Kidney epithelial cell (primary cell): ENCODE measurements at places on chromosomes 2 and 18. TPM values are rescaled to one million over a fixed set of nuclear protein-coding genes. Genes with fewer than 3 reads are reported as not detected.

The POTEI gene
- not detected in 2 replicates for total RNA-seq

The LRP1B gene
- 0.34 and 0.38 TPM in 2 replicates for total RNA-seq

The VSNL1 gene
- 0.13 TPM in 1 of 2 replicates, not detected in the other for total RNA-seq

The RAMP1 gene
- 3.1 and 4.4 TPM in 2 replicates for total RNA-seq

The MAL gene
- 9.6 and 19.1 TPM in 2 replicates for total RNA-seq

The SCYGR4 gene
- total RNA-seq, result not detected in 2 replicates

The DSG1 gene
- total RNA-seq, result 0.17 TPM in 1 of 2 replicates, not detected in the other

The RAB6D gene
- 0.27 and 0.63 TPM in 2 replicates for total RNA-seq

The KCNG2 gene
- not detected in 2 replicates for total RNA-seq

The GYPC gene
- total RNA-seq, result 127 and 137 TPM in 2 replicates

The SERPINB10 gene
- not detected in 2 replicates for total RNA-seq

DNA sequence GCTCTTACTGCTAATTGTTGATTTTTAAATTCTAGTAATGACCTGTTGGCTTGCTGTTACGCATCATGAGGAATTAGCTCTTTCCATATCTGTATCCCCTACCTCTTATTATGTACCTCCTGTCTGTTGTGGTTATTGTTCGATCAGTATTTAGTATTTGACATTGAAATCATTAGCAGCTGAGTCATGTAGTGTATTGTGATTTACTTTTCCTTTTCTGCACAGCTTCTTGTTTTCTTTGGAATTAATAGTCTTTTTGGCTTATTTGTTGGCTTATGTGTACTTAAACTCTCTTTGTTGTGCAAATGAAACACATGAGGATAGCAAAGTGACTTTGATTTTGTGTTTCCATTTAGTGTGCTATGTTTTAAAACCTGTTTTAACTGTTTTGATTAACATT is 4.3 kb downstream of the EPB41L5 start:
- DNase-seq, result no peak

- no peak for DNase-seq
Observed at GRCh38 chr2:157172866-157173578, 84.5 kb upstream of the GALNT5 start.

- no peak for DNase-seq
Observed at GRCh38 chr2:123514613-123515207, 510.4 kb upstream of the CNTNAP5 start.

DNA sequence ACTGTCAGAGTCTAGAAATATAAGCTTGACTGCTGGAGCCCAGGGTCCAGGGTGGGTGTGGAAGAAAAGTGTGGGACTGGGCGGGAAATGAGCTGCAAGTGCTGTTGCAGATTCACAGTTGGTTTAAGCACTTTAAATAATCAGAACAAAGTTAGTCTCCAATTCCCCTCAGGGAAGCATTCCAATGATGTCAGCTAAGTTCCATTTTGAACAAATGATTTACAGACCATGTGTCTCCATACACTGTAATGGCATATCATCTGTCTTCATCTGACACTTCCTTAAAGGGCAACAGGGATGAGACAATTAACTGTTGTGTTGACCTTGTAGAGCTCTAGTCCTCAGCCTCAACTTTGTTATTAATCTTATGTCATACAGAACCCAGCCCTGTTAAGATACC is 31.5 kb upstream of the REG3A start:
- peak; percentile 44 for DNase-seq

DNA sequence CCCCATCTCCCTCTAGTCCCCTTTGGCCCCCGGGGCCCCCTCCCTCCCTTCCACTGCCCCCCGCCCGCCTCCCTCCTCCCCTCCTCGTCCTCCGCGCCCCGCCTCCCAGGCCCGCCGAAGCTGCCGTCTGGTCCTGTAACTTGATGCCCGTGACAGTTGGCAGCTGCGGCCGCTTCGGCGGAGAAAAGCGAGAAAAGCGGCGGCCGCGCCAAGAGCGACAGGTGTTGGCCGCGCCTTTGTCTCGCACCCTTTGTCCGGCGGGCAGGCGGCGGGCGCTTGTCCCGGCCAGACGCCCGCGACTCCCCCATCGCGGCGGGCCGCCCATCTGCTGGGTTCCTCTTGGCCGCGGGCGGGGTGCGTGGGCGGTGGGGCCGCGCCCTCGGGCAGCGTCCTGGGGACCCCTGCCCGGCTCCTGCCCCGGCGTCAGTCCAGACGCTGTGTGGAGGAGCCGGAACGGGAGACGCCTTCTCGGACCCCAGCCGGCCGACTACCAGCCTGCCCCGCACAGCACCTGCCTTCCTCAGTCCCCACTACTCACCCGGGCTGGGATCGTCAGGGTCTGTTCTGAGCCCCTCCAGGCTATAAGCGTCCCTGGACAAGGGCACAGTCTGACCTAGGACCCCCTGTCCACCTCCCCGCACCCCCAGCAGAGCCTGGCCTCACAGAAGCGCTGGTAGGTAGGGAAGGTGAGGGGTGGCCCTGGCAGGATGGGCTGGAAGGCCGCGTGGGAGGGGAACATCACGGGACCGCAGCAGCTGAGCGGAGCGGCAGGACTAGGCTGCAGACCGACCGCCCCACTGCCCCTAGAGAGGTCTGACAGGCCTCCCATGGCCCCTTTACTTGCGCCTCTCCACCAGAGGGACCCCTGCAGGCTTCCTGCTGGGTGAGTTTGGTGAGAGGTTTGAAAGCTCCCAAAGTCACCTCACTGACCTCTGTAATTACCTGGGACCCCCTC is 1.2 kb upstream of the HES6 start:
- no peak for DNase-seq

GRCh38 chr18:34358923-34359322 is 134.2 kb upstream of the NOL4 start:
- no peak for DNase-seq

DNA sequence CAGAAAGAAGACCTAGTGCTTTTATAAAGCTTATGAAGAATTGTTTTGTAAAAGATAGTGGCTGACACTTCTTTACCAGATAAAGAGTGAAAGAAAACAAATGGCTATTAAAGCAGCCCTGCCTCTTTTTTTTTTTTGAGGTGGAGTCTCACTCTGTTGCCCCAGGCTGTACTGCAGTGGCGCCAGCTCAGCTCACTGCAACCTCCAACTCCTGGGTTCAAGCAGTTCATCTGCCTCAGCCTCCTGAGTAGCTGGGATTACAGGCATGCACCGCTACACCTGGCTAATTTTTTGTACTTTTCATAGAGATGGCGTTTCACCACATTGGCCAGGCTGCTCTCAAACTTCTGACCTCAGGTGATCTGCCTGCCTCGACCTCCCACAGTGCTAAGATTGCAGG is 12.9 kb downstream of the ARPC2 start:
- DNase-seq, result no peak

- no peak for DNase-seq
Observed at GRCh38 chr2:36658277-36658748, 38.2 kb upstream of the VIT start.

- no peak for DNase-seq
Observed at GRCh38 chr2:39247512-39248043, 3.8 kb upstream of the CDKL4 start.

DNA sequence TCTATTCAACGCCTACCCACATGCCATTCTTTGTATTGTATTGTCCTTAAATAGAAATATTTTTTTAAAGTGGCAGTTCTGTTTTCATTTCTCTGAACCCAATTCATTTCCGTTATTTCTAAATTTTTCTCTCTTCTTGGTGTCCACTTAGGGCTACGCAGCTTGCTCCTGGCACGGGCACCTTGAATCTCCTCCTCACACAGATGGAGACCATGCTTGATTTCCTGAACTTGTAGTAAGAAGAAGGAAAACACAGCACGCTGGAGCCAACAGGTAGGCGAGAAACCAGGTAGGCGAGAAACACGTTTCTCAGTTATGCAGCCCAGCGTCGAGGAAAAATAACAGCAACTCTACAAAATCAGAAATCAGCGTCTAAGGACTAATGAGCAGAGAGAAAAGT is 428.9 kb downstream of the STK39 start:
- DNase-seq, result no peak

- DNase-seq, result no peak
Observed at GRCh38 chr2:159213296-159213695, 73.2 kb downstream of the WDSUB1 start.

GRCh38 chr2:195343942-195344530 is 313.0 kb upstream of the SLC39A10 start:
- DNase-seq, result no peak

- DNase-seq, result no peak
Observed at GRCh38 chr2:224925810-224926100, 116.5 kb downstream of the DOCK10 start.

GRCh38 chr2:16256601-16257321 is 316.4 kb downstream of the MYCN start:
- DNase-seq, result no peak

- no peak for DNase-seq
Observed at GRCh38 chr2:145110668-145111356, 590.9 kb upstream of the ZEB2 start.
